GM12878 (cell line): ENCODE measurements at places on chromosomes 12 and 14.

DNA sequence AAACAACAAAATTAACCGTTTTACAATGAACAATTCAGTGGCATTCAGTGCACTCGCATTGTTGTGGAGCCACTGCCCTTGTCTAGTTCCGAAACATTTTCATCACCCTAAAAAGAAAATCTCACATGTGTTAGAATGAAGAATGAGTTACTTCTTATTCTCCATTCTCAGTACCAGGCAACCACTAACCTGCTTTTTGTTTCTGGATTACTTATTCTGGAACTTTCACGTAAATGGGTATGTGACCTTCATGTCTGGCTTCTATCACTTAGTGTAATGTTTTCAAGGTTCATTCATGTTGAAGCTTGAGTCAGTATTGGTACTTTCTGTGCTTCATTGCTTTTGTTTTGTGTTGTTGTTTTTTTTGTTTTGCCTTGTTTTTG, 15.6 kb downstream of the RCOR1 start:
- peak; percentile 79 for DNase-seq

DNA sequence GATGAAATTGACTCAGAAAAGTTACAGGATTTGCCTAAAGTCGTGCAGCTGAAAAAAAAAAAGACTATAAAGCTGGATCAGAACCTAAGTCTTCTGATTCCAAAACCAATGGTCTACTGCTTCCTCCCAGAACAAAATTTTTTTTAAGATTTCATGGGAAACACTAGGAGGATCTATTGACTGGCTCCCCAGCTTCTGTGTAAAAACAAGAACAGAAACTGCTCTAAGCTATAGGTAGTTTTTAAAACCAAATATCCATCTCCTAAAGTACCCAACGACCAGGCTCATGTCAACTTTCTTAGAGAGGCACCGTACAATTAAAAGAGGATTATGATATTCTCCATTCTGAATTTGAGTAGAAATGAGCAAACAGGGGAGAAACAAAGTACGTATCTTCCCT, 9.4 kb downstream of the FMNL3 start:
- no peak for DNase-seq

DNA sequence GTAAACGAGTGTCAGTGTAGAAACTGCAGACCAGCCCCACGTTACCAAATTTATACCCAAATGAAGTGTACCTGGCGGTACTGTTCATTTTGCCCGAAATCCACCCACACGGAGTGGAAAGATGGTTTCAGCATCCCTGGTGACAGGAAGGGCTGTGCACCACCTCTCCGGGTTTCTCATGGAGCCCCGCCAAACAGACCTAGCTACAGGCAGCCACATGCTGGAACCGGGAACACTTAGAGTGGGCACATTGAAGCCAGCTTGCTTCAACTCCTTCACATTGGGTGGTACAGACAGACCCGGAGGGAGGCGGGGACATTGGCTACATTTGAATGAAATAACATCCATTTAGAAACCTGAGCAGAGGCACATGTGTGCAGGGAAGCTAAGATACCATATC, 84.4 kb downstream of the PPP2R5C start:
- DNase-seq, result no peak

DNA sequence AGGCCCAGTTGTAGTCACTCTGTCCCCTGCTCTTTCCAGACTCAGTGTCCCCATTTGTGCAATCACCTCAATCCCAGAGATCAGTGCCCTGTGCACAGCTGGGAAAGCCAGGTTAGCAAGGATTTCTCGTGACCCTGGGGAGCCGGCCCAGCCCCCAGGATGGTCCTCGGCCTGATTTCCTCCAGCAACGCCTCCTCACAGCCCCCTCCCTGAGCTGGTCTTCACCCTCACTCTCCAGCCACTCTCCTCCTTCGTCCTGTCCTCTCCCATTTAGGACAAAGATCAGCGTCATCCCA, 194.8 kb upstream of the C14orf180 start:
- no peak for DNase-seq

DNA sequence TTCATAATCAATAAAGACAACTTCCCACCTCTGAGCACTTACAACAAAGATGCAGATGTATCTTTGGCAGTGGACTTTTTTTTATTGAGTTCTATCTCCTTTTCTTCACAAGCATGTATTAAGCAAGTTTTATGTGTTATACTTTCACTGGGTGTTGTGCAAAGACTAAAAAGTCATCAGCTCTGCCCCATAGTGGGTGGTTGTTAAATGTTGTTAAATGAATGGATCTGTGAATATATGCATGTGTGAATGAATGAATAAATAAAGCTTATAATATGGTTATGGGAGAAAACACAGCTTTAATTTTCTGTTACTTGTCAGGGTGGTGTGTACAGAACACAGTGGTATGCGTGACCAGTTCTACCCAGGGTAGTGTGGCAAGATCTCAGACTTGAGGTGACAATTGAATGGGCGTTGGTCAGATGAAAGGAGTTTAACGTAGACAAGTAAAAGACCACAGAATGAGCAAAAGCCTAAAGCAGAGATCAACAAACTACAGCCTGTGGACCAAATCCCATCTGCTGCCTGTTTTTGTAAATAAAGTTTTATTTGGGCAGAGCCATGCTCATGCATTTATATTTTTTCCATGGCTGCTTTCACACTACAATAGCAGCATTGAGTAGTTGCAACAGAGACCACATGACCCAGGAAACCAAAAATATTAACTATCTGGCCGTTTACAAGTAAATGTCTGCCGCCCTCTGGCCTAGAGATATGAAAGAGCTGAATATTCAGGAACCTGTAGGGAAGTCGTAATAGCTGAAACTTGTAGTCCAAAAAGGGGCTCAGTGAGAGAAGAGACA, 207.4 kb upstream of the EEA1 start:
- no peak for DNase-seq

DNA sequence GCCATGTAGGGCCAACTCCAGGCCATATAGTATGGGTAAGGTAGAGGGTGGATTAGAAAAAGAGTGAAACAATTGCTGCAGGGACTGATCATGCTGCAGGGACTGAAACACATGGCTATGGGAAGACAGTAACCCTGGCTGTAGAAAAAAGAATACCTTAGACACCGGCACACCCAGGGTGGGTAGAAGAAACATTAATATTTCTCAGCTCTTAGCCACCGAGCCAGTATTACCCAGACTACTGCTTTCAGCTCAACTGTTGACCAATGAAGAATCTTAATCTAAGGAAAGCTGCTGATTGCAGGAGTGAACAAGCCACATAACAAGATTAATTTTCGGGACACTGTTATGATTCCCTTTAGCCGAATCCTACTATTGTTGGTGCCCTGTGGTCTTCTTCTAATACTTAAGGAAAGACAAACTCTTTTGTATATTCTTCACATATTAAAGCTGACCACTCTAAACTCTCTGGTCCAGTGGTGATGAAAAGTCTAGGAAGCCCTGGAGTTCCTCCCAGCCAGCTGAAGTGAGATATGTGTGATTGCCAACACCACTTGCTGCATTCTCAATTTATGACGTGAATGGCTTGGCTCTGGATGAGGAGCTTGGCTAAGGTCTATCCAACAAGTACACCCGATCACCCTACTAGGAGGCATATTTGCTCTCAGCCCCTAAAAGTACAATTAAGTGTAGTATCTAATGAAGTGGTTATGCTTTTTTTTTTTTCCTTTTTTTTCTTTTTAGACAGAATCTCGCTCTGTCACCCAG, 69.2 kb downstream of the NOVA1 start:
- no peak for DNase-seq

DNA sequence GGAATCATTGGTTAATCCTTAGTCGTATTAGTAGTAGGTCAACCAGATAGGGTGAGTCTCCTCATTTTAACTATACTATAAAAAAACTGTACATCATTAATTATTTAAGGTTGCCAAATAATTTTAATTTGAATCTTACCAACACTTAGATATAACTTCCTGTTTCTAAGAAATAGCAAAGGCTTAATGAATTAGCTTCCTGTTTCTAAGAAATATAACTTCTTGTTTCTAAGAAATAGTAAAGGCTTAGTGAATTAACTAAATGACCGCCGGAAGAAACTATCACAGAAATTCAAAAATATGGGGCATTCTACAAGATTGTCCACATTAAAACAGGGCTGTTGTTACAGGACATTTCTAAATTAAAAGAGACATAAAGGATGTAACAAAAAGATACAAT, 392.9 kb upstream of the FOXG1 start:
- no peak for DNase-seq

DNA sequence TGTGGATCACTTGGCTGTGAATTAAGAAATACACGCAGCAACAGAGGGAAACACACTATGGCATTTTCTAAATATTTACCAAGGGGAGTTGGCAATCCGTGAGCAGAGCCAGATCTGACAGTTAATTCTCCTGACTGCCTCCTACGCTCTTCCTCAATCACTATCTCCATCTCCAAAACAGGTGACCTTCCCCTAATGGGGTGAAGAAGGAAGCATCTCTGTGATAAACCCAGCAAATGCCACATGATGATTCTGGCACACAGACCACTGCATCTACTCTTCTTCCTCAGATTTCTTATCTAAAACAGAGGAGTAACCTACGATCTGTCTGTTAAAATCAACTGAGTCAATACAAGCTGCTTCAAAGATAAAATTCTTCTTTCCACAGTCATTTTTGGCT, 4.4 kb downstream of the SPTB start:
- no peak for DNase-seq

- no peak for DNase-seq
These were observed 144.2 kb downstream of the PLEKHA5 start for GRCh38 chr12:19273482-19274330.
